Memory B cell (primary cell): ENCODE measurements at places on chromosomes 4 and X.

DNA sequence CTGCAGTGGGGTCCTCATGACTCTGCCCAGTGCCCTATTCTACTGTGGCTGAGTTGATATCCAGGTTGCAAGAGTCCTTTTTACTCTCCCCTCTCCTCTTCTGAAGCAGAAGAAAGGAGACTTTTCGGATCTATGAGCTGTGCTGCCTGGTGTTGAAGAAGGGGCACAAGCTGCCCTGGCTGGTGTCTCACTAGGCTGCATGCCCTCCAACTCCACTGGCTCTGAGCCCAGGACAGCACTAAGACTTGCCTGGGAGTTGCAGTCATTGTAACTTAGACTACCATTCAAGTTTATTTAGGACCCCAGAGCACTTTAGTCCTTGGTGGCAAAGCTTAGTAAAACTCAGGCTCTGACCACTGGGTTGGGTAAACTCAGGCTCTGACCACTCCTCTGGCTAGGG is 89.4 kb downstream of the GABRB1 start:
- no peak overlapping the region for H3K4me3 ChIP-seq
- H3K27ac ChIP-seq = no peak overlapping the region
- H3K36me3 ChIP-seq = no peaks in the 10 kb centered on the region
- peaks cover 2% of the 10 kb centered on the region for H3K27me3 ChIP-seq

GRCh38 chr4:38281371-38282071 is 321.3 kb downstream of the PTTG2 start:
- DNase-seq = no peak
- H3K27ac ChIP-seq = no peak overlapping the region
- H3K4me1 ChIP-seq = peaks cover 2% of the 10 kb centered on the region
- no peak overlapping the region for H3K4me3 ChIP-seq

DNA sequence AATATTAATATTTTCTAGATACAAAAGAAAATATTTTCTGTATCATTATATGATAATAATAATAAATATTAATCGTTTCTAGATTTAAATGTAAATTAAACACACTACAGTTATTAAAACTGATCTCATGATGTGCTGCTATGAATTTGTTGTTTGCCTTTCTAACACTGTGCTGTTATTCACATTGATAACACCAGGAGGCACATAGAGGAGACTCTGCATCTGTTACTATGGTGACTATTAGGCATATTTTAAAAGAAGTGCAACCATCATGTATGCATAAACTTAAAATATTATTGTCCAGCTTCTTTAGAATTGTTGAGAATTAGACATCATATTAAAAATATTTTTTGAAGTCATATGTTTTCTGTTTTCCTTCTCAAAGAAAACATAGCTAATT is 11.8 kb upstream of the PDGFC start:
- DNase-seq = no peak
- H3K4me1 ChIP-seq = no peaks in the 10 kb centered on the region
- no peaks in the 10 kb centered on the region for H3K36me3 ChIP-seq
- no peaks in the 10 kb centered on the region for H3K27me3 ChIP-seq
- H3K27ac ChIP-seq = no peak overlapping the region

DNA sequence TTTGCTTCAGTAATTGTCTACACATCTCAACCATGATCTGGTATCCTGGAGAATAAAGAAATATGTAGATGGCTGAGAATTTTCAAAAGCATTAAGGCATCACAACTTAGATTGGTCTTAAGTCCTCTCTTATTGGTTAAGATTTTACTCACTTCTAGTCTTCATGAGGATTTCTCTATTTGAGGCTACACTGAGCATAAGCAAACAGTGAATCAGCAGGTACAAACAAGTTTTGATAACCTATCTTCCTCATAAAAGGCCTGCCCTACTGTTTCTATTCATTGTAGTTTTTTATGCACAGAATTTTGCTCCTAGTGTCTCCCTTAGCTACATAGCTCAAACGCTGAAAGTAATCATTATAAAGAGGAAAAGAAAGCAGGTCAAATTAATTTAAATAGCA is 460.7 kb upstream of the RPS6KA3 start:
- H3K27me3 ChIP-seq = no peaks in the 10 kb centered on the region
- no peak overlapping the region for H3K4me3 ChIP-seq
- no peak overlapping the region for H3K27ac ChIP-seq
- H3K4me1 ChIP-seq = no peaks in the 10 kb centered on the region
- no peaks in the 10 kb centered on the region for H3K36me3 ChIP-seq
- no peak for DNase-seq

DNA sequence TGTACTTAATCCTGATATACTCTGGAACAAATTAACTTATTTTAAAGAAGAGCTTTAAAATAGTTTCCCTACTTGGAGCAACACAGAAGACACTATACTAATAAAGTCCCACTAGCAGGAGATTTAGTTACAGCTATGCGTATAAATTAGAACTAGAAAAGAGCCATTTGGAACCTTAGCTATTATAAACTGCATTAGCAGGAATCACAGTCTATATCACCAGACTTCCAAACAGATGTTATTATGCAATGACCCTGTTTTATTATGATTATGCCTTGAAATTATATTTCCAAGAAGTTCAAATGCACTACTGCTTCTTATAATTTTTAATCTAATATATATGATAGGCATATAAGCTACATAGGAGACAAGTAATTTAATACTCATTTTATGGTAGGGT is 95.5 kb upstream of the WDR44 start:
- H3K36me3 ChIP-seq = no peaks in the 10 kb centered on the region
- H3K27me3 ChIP-seq = no peaks in the 10 kb centered on the region
- H3K4me3 ChIP-seq = no peak overlapping the region
- no peaks in the 10 kb centered on the region for H3K4me1 ChIP-seq
- no peak overlapping the region for H3K27ac ChIP-seq

GRCh38 chr4:74517996-74518395 is 73.1 kb downstream of the AREG start:
- H3K36me3 ChIP-seq = no peaks in the 10 kb centered on the region
- no peak for DNase-seq
- H3K27ac ChIP-seq = no peak overlapping the region
- no peaks in the 10 kb centered on the region for H3K4me1 ChIP-seq
